Occipital lobe (tissue), 3 donors: ENCODE measurements at places on chromosomes 11 and 22.

GRCh38 chr11:60985991-60986915 is 14.8 kb downstream of the CD6 start:
- DNase-seq, result no peak

GRCh38 chr11:128914216-128915148 is 23.3 kb downstream of the KCNJ5 start:
- no peak for DNase-seq

GRCh38 chr11:19398772-19399527 is 158.2 kb upstream of the E2F8 start:
- DNase-seq, result no peak

GRCh38 chr11:20058749-20059458 is 101.4 kb downstream of the DBX1 start:
- DNase-seq, result no peak

GRCh38 chr11:67470337-67471002 is 1.4 kb upstream of the TMEM134 start:
- no peak for DNase-seq

- no peak for DNase-seq
These were observed 57.6 kb upstream of the B3GAT1 start for GRCh38 chr11:134469627-134470026.

DNA sequence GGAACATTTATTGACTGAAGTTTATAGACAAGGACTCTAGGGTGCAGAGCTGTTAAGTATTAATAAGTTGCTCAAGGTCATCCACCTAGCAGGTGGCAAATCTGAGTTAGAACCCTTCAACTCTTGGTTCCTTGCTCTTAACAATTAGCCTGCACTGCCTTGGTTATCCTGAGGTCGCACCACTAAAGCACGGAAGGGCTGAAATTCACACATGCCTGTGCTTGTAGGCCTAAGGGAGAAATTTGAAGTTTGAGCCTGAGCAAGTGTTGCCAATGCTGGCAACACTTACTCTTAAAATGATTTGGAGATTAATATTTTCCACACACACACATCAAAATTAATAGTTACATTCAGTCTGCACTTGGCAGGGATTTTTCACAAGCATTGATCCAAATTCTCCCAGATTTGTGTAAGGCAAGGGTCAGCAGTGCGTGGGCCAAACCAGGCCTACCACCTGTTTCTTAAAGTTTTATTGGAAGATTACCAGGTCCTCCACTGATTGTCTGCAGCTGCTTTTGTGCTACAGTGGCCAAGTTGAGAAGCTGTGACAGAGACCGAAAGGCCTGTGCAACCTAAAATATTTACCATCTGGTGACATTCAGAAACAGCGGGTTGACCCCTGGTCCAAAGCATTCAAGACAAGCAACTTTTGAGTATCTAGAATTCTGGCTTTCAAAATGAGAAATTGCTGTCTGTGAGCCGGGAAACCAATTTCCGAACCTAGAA is 16.3 kb downstream of the APOL5 start:
- no peak for DNase-seq
